ENCODE measurements at places on chromosomes 4 and X. TPM values are rescaled to one million over a fixed set of nuclear protein-coding genes. Genes with fewer than 3 reads are reported as not detected.

DNA sequence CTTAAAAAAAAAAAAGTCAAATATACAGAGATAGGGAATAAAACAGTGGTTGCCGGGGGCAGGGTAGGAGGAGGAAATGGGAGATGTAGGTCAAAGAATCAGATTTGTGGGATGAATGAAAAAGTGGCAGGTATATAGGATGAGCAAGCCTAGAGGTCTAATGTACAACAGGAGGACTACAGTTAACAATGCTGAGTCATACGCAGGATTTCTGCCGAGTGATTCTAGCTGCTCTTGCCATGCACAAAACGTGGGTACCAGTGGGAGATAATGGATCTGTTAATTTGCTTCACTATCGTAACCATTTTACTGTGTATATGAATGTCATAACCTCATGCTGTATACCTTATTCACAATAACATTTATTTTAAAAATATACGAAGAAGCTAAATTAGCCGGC lies 10.7 kb upstream of the MTNR1A start:
- H3K4me3 ChIP-seq: no peak overlapping the region
- no peak overlapping the region for H3K27ac ChIP-seq
- H3K27me3 ChIP-seq: no peaks in the 10 kb centered on the region

GRCh38 chr4:139453041-139453370 lies 915 bp upstream of the RAB33B start:
- H3K27me3 ChIP-seq: no peaks in the 10 kb centered on the region
- H3K27ac ChIP-seq: peak overlapping the region; percentile 98
- H3K36me3 ChIP-seq: no peaks in the 10 kb centered on the region
- H3K4me1 ChIP-seq: peaks cover 18% of the 10 kb centered on the region
- peak overlapping the region; percentile 98 for H3K4me3 ChIP-seq

DNA sequence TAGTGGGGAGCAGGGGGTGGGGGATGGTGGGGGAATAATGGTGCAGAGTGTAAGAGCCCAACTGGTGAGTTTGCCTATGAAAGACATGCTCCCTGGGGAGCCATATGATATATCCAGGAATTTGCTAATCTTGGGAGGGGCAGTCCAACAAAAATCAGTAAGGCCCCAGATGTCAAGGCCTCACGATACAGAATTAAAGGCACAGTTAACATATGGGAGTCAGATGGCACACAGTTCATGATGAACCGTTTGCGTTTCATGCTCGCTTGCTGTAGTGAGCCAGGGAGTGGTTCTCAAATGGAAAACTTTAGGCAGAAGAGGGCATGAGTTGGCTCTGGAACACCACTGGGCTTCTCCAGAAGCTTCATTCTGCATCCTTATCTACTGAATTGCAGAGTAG lies 33.9 kb upstream of the VCX2 start:
- no peak overlapping the region for H3K4me3 ChIP-seq
- H3K4me1 ChIP-seq: no peaks in the 10 kb centered on the region
- no peak overlapping the region for H3K27ac ChIP-seq
- H3K36me3 ChIP-seq: no peaks in the 10 kb centered on the region

- no peak for DNase-seq
- H3K36me3 ChIP-seq: no peaks in the 10 kb centered on the region
- H3K27me3 ChIP-seq: no peaks in the 10 kb centered on the region
These were observed 1312.1 kb downstream of the ADGRL3 start for GRCh38 chr4:62512271-62512670.

TEX11 gene
- total RNA-seq: 0.28 TPM

Measured in kidney (tissue), 22 donors.